ENCODE measurements at places on chromosomes 12 and 14. TPM values are rescaled to one million over a fixed set of nuclear protein-coding genes. Genes with fewer than 3 reads are reported as not detected.

KRT74 gene
- 0.47 TPM for total RNA-seq

IL22 gene
- total RNA-seq, result not detected

GRCh38 chr12:45590646-45591045, 138.9 kb upstream of the ARID2 start:
- DNase-seq, result no peak

GRCh38 chr14:70096866-70097265, 91.9 kb downstream of the SLC8A3 start:
- DNase-seq, result no peak

DNA sequence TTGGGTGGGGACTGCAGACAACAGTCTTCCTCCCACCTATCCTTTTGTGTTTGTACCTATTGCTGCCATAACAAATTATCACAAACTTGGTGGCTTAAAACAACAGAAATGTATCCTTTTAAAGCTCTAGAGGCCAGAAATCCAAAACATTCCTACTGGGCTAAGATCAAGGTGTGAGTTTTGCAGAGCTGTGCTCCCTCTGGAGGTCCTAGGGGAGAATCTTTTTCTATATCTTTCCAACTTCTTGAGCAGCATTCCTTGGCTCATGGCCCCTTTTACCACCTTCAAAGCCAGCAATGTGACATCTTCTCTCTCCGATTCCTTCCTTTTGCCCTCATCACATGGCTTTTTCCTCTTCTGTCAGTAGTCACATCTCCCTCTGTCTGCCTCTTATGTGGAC, 190.6 kb downstream of the TTC8 start:
- no peak for DNase-seq

GRCh38 chr12:131912518-131913274, 16.4 kb upstream of the PUS1 start:
- DNase-seq, result peak; percentile 95

DNA sequence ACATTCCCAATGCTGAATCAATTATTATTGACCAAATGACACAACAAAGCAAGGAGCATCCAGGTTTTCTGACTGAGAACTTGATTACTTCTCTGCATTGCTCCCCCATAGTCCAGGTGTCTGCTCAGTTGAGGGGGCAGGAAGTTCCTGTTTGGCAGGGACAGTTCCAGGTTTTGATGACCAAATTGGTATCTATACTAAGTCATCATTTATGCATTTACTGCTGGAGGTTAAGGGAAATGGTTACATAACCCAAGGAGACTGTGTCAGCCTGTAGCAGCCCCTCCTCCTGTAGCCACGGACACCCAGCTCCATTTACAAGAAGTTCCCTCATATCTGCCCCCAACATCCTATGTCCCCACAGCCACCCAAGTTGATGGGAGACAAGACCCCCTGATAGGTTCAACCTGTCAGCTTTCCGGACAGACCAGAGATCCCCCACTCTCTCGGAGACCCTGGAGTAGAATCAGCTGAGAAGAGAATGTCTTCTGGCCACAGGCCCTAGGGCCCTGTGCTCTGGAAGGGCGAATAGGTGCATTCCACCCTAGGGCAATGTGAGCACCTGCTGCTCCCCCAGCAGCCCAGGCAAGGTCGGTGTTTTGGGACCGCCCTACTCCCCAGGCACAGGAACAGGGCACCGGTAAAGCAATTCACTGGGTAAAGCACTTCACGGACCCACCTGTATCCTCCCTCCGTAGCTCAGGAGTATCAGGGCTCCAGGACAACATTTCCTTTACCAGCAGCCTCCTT, 23.6 kb downstream of the IRF2BPL start:
- no peak for DNase-seq

DNA sequence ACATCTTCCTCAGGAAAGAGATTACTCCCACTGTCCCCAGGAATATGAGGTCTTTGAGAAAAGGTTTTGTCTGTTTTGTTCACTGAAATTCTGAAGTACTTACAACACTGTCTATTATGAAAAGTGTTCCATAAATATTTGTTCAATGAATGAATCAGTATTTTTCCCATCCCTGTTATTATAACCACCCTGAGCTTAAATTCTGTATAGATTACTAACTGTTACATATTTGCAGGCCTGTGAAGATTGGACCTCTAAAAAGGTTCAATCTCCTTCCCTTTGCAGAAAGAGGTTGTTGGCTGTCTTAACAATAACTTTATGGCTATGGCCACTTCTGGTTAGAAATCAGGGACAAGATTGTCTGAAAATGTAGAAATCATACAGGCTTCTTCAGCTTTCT, 174.5 kb upstream of the NPAS3 start:
- DNase-seq, result no peak
